M059J (cell line): ENCODE measurements at places on chromosomes 3 and 15.

GRCh38 chr3:37680401-37680800 is 181.3 kb upstream of the CTDSPL start:
- no peak for DNase-seq

DNA sequence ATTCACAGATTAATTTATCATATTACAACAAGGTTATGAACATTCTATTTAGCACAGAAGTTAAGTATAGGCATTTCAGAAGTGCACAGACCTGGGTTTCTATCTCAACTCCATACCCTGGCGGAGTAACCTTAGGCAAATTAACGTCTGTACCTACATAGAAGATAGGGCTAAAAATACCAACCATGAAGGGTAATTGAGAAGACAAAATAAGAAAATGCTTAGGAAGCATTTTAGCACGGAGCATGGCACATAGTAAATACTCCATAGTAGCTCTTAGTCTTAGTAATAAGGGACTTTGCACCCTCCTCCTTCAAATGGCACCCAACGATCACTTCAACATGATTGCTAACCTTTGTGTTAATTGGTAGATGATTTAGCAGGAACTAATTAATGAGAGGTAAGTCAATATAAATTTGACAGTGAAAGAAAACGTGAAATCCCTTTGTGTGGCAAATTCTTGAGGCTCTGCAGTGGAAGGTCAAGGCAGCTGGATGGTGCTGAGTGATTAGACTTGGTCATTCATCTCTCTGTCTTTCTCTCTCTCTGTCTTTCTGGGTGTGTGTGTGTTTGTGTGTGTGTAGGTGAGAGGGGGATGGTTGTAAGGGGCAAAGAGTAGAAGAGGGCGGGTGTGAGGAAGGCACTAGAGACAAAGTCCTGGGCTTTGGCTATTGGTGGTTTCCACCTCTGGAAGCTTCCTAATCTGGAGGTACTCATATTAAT is 131.1 kb upstream of the PHLDB2 start:
- DNase-seq, result no peak

DNA sequence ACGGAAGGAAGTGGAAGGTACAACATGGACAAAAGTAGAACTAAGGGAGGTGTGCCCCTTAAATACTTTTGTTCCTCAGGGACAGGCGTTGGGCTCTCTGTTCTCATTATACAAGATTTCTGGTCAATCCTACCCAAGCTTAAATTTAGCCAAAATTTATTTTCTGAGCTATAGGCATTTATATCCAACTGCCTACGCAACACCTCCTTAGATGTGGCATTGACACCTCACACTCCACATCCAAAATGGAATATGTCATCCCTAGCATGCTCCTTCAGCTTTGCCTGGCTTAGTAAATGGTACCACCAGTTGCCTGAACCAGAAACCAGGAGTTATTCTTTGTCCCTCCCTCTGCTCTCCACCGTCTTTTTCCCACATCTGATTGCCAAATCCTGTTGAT is 26.2 kb downstream of the FANCD2OS start:
- no peak for DNase-seq

DNA sequence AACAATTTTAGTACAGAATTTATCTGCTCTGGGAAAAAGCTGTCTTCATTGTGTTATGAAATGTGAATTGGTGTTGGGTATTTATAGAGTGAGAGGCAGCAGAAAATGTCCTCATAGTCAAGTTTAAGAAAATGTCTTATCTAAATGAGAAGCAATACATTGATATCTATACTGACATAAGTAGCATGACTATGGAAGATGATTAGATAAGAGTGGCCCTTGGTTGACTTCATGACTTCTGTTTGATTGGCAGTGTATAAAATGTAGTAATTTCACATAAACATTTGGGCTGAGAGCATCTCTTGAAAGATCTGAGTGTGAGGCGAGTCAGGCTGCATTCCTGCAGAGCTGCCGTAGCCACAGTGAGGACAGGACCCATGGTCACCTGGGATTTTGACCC is 19.4 kb downstream of the MCTP2 start:
- DNase-seq, result no peak

- peak; percentile 96 for DNase-seq
These were observed 38.6 kb downstream of the CLEC3B start for GRCh38 chr3:45064512-45065372.
